ENCODE measurements at places on chromosomes 6 and 20.

- DNase-seq = no peak
Measured at GRCh38 chr6:76697585-76697984, 625.1 kb upstream of the IMPG1 start.

DNA sequence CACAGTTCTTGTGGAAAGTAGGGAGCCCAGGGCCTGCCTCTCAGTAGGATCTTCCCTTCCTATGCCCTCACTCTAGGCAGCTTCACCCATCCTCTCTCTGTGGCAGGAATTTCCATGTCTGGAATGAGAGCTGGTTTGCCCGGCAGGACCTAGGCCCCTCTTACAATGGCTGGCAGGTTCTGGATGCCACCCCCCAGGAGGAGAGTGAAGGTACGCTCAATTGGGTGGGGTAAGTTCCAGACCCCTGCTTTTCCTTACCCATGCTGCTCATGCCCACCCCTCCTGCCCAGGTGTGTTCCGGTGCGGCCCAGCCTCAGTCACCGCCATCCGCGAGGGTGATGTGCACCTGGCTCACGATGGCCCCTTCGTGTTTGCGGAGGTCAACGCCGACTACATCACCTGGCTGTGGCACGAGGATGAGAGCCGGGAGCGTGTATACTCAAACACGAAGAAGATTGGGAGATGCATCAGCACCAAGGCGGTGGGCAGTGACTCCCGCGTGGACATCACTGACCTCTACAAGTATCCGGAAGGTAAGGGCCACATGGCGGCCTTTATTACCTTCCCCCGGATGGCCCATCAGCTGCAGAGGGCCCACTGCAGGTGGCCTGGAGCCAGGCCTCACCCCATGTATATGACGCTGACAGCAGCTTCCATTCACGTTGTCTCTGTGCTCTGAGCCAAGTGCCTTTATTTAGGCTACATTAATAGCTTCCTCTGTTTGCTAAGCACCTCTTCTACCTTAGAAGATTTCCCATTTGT lies 22.8 kb downstream of the TGM6 start:
- DNase-seq = no peak

GRCh38 chr6:43838276-43839036 lies 68.4 kb downstream of the VEGFA start:
- no peak for DNase-seq

GRCh38 chr6:138424004-138424904 lies 20.2 kb downstream of the HEBP2 start:
- no peak for DNase-seq

DNA sequence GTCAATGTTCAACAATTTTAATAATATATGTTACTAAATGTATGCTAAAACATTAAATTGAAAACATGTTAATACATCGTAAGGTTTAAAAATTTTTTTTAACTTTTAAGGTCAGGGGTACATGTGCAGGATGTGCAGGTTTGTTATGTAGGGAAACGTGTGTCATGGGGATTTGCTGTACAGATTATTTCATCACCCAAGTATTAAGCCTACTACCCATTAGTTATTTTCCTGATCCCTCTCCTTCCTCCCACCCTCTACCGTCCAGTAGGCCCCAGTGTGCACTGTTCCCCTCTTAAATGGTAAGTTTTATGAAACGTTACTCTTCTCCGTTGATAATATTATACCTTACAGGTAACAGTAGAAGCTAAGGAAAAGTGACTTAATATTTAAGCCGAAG lies 15.8 kb downstream of the PDE7B start:
- no peak for DNase-seq

DNA sequence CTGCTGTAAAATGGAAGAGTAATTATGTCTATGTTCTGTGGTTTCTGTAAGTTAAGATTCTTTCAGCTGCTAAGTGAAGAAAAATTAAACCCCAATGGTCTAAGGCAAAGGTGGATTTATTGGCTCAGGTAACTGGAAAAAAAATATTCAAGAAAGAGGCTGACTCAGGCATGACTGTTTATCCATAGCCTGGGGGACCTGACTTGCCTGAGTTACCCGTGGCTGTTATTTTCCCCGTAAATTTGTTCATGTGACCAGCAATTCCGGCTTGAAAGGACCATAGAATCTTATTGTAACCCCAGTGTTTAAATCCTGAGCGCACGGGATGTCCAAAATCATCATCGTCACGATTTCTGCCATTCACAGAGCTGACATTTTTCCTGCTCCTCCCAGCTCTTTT lies 32.3 kb upstream of the SULF2 start:
- no peak for DNase-seq

GRCh38 chr6:166744223-166745134 lies 117.4 kb upstream of the RPS6KA2 start:
- DNase-seq = no peak

- no peak for DNase-seq
Measured at GRCh38 chr20:57585466-57586213, 24.7 kb downstream of the PCK1 start.

GRCh38 chr6:31725502-31726350 lies 2.6 kb downstream of the MPIG6B start:
- no peak for DNase-seq
